ENCODE measurements at places on chromosomes 2 and 18.

- H3K4me3 ChIP-seq = no peak overlapping the region
- DNase-seq = no peak
- H3K27ac ChIP-seq = no peak overlapping the region
- H3K27me3 ChIP-seq = no peaks in the 10 kb centered on the region
These were observed 154.9 kb downstream of the SATB2 start for GRCh38 chr2:199302851-199303250.

DNA sequence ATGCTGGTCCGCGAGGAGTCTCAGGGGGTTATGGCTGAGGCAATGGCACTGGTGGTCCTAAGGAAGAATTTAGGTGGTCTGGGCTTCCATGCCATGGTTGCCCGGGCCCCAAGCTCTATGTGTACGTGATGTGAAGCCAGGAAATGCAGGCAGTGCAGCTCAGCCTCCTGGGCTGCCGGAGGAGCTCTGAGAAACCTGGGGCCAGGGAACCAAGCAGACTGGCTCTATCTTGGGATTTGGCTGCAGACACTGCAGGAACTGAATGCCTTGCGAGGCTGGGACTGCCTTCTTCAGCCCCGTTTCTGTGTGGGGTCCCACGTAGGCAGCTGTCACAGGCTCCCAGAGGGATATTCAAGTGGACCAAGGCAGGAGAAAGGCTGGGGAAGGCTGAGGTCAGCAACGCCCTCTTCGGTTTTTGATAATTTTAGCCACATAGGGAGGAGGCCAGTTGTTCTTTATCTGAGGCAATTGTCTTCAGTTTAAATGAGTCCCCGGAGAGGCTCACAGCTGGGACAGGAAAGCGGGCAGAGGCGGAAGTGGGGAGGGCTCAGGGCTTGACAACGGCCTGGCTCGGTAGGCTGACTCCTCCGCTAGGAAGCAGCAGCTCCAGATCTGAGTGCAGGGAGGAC, 77.7 kb downstream of the RHOB start:
- no peak overlapping the region for H3K27ac ChIP-seq
- DNase-seq = no peak
- H3K4me3 ChIP-seq = no peak overlapping the region
- H3K27me3 ChIP-seq = no peaks in the 10 kb centered on the region
- H3K4me1 ChIP-seq = peaks cover 1% of the 10 kb centered on the region

- H3K4me1 ChIP-seq = peaks cover 3% of the 10 kb centered on the region
- H3K4me3 ChIP-seq = peak overlapping the region; percentile 70
- DNase-seq = no peak
- H3K27me3 ChIP-seq = no peaks in the 10 kb centered on the region
- H3K27ac ChIP-seq = no peak overlapping the region
These were observed 813 bp downstream of the NDC80 start for GRCh38 chr18:2572171-2572569.

GRCh38 chr2:121904656-121905055, 149.2 kb downstream of the TSN start:
- H3K27ac ChIP-seq = no peak overlapping the region
- H3K27me3 ChIP-seq = no peaks in the 10 kb centered on the region
- H3K4me3 ChIP-seq = no peak overlapping the region
- H3K36me3 ChIP-seq = no peaks in the 10 kb centered on the region

DNA sequence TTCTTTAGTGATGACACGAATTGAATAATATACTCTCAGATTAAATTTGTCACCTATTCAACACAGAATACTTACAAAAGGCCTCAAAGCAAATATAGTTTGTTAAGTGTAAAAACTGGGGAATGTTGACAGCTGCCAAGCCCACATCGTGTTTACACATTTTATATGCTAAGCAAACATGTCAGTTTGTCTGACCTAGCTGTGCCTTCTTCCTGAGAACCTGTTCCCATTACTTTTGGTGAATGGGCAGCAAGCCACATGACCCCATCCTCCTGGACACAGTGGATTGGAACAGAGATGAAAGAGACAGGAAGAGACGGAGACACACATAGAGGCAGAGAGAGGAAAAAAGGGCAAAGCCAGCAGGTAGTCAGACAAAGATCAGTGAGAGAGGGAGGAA, 22.9 kb upstream of the CUL3 start:
- no peaks in the 10 kb centered on the region for H3K4me1 ChIP-seq
- H3K27me3 ChIP-seq = no peaks in the 10 kb centered on the region
- no peak for DNase-seq
- no peak overlapping the region for H3K27ac ChIP-seq

- no peak overlapping the region for H3K27ac ChIP-seq
- no peaks in the 10 kb centered on the region for H3K27me3 ChIP-seq
- no peak for DNase-seq
- H3K36me3 ChIP-seq = no peaks in the 10 kb centered on the region
- no peak overlapping the region for H3K4me3 ChIP-seq
These were observed 180.3 kb downstream of the FHOD3 start for GRCh38 chr18:36477776-36478175.

GRCh38 chr2:119158563-119159347, at the start of gene C1QL2:
TSS of gene C1QL2 (minus strand) at chr2:119158751. CDS start at chr2:119158269, 482 bp downstream.
- peaks cover 6% of the 10 kb centered on the region for H3K4me1 ChIP-seq
- H3K4me3 ChIP-seq = peak within 1 kb of the TSS; percentile 33
- H3K27me3 ChIP-seq = peaks cover 27% of the 10 kb centered on the region
- no peak for DNase-seq
- H3K27ac ChIP-seq = no peak within 1 kb of the TSS
- no peaks in the 10 kb centered on the region for H3K36me3 ChIP-seq

GRCh38 chr2:11446733-11447248, 19.2 kb downstream of the E2F6 start:
- DNase-seq = peak; percentile 75
- no peaks in the 10 kb centered on the region for H3K4me1 ChIP-seq
- no peak overlapping the region for H3K27ac ChIP-seq
- peaks cover 3% of the 10 kb centered on the region for H3K36me3 ChIP-seq

DNA sequence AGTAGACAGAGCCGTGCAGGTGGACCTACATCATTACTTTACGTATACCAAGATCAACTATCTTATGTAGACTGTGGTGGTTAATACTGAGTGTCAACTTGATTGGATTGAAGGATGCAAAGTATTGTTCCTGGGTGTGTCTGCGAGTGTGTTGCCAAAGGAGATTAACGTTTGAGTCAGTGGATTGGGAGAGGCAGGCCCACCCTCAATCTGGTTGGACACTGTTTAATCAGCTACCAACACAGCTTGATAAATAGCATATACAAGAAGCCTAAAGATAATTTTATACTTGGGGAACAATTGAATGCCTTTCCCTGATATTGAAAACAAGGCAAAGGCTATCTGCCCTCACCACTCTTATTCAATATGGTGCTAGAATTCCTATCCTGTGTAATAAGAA, 604.2 kb upstream of the ZEB2 start:
- DNase-seq = no peak
- H3K4me3 ChIP-seq = no peak overlapping the region
- H3K27me3 ChIP-seq = no peaks in the 10 kb centered on the region
- no peaks in the 10 kb centered on the region for H3K4me1 ChIP-seq
- no peaks in the 10 kb centered on the region for H3K36me3 ChIP-seq

DNA sequence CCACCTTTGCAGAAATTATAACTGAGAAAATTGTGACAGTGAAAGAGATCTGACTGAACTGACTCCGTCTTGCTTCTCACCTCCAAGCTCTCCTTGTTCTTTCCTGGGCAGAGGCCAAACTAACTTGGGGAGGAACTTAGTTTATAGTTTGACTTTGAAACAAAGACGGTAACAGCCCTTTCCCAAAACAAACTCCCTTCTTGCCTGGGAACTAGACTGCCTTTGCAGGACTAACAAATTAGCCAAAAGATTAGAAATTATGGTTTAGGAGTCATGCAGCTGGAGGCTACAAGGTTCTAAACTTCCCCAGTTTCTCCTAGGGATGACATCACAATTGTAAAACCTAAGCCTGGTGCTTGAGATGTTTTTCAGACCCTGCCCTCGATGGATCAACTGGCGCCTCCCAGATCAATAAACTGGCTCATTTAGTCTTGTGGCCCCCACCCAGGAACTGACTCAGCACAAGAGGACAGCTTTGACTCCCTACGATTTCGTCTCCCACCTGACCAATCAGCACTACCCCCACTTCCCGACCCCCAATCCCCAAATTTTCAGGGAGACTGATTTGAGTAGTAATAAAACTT, 137.7 kb downstream of the ALPK2 start:
- no peak overlapping the region for H3K27ac ChIP-seq
- H3K4me1 ChIP-seq = no peaks in the 10 kb centered on the region
- H3K4me3 ChIP-seq = no peak overlapping the region

GRCh38 chr2:65129286-65129825, 550 bp downstream of the RAB1A start:
- H3K36me3 ChIP-seq = no peaks in the 10 kb centered on the region
- H3K27me3 ChIP-seq = no peaks in the 10 kb centered on the region
- DNase-seq = no peak
- H3K4me1 ChIP-seq = 0 out of 2 replicates have a peak, but pooled peaks cover 1% of the 10 kb centered on the region

GRCh38 chr18:11149441-11150270, at the start of gene PIEZO2:
TSS of gene PIEZO2 (minus strand) at chr18:11149569. CDS start at chr18:11148588, 981 bp downstream.
- no peak within 1 kb of the TSS for H3K27ac ChIP-seq
- peak within 1 kb of the TSS; percentile 26 for H3K4me3 ChIP-seq
- H3K4me1 ChIP-seq = peaks cover 8% of the 10 kb centered on the region
- no peaks in the 10 kb centered on the region for H3K36me3 ChIP-seq
- peaks cover 22% of the 10 kb centered on the region for H3K27me3 ChIP-seq

DNA sequence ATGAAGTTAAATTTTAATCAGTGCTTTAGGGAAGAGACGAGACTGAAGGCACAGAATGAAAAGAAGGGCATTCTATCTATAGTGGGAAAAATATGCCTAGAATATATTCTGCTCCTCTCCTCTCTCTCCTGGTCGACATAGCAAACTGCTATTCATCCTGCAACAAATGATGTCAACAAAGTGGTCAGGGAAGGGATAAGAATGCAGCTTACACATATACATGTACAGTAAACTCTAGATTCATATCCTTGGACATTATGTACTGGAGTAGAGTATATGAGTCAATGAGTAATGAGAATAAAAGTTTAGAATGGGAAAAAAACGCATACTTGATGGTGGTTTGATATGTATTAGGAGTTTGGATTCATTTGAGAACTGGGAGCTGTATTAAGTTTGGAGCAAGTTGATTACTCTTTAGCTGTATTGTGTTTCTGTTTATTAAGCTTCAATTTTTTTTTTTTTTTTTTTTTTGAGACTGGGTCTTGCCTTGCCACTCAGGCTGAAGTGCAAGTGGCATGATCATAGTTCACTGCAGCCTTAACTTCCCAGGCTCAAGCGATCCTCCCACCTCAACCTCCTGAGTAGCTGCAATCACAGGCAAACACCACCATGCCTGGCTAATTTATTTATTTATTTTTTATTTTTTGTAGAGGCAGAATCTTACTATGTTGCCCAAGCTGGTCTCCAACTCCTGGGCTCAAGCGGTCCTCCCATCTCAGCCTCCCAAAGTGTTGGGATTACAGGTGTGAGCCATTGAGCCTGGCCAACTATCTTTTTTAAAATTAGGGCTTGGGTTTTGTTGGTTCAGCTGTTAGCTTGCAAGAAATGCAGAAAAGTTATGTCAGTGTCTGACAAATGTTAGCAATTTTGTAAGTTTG, 53.8 kb downstream of the STAT1 start:
- no peak overlapping the region for H3K27ac ChIP-seq
- H3K4me3 ChIP-seq = no peak overlapping the region
- H3K4me1 ChIP-seq = no peaks in the 10 kb centered on the region
- no peaks in the 10 kb centered on the region for H3K27me3 ChIP-seq

- H3K27me3 ChIP-seq = no peaks in the 10 kb centered on the region
- H3K36me3 ChIP-seq = no peaks in the 10 kb centered on the region
- no peak overlapping the region for H3K4me3 ChIP-seq
- no peaks in the 10 kb centered on the region for H3K4me1 ChIP-seq
- DNase-seq = no peak
- H3K27ac ChIP-seq = no peak overlapping the region
These were observed 159.4 kb downstream of the DYSF start for GRCh38 chr2:71612581-71613402.

DNA sequence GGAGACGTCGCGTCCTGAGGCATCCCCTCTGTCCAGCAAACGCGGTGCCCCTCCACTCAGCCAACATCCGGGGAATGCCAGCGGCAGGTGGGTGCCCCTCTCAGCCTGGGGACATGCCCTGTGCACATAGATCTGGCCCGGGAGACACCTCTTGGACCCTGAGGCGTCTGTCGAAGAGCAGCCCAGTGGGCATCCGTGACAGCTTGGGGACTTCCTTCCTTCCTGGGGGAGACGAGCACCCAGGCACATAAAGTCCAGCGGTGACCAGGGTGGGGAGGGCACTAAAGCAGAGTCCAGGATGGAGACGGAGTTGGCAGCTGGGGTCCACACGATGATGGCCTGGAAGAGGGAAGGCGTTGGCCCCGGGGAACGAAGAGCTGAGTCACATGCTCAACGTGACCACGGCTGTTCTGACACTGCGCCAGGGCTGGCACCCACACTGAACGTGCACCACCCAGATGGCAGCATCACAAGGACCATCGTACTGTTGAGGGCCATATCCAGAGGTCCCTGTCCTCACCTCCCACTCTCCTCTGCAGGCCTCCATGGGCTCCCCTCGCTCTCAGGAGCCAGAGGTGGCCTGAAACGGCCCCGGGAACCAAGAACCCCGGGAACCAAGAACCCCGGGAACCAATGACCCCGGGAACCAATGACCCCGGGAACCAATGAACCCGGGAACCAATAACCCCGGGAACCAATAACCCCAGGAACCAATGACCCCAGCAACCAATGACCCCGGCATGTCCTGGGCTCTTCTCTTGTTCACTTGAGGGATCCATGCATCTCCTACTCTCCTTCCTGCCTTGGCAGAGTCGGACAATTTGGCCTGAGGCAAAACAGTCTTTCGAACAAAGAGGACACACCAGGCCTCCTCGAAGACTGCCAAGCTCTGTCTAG, 22.6 kb downstream of the HDAC4 start:
- no peak overlapping the region for H3K4me3 ChIP-seq
- H3K27ac ChIP-seq = no peak overlapping the region
- H3K27me3 ChIP-seq = no peaks in the 10 kb centered on the region

DNA sequence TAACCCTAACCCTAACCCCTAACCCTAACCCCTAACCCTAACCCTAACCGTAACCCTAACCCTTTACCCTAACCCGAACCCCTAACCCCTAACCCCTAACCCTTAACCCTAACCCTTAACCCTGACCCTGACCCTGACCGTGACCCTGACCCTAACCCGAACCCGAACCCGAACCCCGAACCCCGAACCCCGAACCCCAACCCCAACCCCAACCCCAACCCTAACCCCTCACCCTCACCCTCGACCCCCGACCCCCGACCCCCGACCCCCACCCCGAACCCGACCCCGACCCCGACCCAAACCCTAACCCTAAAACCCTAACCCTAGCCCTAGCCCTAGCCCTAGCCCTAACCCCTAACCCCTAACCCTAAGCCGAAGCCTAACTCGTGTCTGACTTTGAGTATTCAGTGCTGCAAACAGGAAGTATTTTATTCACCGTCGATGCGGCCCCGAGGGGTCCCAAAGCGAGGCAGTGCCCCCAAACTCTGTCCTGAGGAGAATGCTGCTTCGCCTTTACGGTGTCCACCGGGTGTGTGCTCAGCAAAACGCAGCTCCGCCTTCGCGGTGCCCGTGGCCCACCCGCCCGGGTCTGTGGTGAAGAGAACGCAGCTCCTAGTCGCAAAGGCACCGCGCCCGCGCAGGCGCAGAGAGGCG, 36.0 kb downstream of the FAM110C start:
- no peak overlapping the region for H3K27ac ChIP-seq
- no peaks in the 10 kb centered on the region for H3K36me3 ChIP-seq
- H3K27me3 ChIP-seq = no peaks in the 10 kb centered on the region
- H3K4me3 ChIP-seq = no peak overlapping the region
- H3K4me1 ChIP-seq = no peaks in the 10 kb centered on the region
